HEK293T (cell line): ENCODE measurements at places on chromosomes 1 and 21.

DNA sequence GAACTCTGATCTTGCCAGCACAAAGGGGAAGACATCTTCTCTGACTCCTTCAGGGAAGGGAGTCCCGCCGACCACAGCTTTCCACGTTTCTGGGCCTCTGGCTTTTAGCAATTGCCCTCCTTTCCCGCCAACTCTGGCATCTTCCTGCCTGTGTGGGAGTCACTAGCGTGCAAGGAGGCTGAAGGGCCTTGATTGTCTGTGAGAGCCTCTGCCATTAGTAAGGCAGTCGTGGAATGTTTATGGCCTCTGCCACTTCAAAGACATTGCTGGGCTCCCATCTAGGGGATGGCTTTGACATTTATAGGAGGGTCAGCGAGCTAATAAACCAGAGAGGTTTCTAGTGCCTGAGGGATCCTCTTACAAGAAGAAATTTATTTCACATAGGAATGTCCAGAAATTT, 14.3 kb upstream of the PROK1 start:
- DNase-seq = peak; percentile 67

DNA sequence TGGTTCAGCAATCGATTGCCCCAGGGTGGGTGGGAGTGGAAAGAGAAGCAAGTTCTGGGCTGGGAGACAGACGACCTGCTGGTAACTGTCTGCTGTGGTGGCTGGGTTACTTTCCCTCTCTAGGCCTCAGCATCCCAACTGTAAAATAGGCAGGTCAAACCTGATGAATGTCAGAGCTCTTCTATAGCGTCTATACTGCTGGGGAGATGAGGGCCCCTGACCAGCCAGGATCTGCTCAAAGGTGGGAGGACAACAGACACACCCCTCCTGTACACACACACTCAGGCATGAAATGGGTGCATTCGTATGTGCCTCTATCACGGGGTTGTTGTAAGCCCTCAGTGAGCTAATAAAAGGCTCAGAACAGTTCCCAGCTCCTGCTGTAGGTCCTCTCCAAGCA, 12.7 kb upstream of the EPHB2 start:
- no peak for DNase-seq

- DNase-seq = no peak
Measured at GRCh38 chr1:41698916-41699860, 214.7 kb upstream of the EDN2 start.

- no peak for DNase-seq
Measured at GRCh38 chr1:209989525-209989924, 51.5 kb downstream of the SYT14 start.

DNA sequence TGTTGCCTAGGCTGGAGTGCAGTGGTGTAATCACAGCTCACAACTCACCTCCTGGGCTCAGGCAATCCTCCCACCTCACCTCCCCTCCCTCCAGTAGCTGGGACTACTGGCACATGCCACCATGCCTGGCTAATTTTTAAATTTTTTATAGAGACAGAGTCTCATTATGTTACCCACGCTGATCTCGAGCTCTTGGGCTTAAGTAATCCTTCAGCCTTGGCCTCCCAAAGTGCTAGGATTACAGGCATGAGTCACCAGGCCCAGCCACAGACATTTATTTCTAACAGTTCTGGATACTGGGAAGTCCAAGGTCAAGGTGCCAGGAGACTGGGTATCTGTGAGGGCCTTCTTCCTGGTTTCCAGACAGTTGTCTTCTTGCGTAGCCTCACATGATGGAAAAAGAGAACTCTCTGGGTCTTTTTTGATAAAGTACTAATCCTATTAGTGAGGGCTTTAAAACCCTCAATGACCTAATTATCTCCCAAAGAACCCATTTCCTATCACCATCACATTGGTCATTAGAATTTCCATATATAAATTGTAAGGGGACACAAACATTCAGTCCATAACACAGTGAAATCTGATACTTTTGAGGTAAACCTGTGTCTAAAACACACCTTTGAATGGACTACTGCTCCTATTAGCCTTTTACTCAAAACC, 67.9 kb downstream of the PHACTR4 start:
- DNase-seq = no peak

DNA sequence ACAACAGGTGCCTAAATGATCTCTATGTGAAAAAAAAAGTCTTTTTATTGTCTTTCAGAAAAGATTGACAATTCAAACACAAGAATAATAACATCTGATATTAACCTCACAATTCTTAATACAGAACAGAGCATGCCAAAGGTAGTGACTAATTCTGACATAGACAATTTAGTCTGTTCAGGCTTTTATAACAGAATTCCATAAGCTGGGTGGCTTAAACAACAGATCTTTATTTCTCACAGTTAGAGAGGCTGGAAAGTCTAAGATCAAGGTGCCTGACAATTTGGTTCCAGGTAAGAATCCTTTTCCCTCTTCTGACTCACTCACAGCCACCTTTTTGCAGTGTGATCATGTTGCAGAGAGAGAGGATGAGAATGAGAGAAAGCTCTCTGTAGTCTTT, 27.0 kb downstream of the DPYD start:
- no peak for DNase-seq

DNA sequence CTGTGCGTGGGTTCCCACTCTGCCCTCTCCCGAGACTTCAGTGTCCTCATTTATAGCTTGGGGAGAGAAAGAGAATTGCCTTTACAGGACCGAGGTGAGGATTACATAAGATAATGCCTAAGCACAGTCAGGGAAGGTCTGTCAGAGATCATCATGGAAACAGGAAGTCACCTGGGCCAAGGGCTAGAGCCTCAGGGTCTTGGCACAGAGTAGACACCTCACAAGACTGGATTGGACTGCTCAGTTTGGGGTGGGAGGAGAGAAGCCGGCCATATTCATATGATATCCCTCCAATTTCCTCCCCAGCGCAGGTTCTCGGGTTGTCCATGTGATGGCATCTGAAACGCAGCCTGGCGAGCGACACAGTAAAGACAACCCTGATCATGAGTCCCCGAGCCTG, 3.8 kb downstream of the CNR2 start:
- DNase-seq = no peak

DNA sequence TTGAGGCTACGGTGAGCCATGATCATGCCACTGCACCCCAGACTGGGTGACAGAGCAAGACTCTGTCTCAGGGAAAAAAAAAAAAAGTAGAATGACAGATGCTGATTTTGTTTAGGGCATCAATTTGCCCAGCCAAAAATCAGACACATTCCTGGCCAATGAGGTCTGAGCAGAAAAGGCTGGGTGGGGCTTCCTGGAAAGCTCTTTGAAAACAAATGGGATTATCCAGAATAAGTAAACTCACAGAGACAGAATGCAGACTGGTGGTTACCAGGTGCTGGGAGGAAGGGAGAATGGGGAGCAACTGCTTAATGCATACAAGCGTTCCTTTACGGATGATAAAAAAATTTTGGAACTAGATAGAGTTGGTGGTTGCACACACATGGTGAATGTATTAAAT, 10.1 kb upstream of the CITED4 start:
- no peak for DNase-seq

GRCh38 chr21:35394634-35395369, 345.7 kb upstream of the RUNX1 start:
- DNase-seq = no peak

DNA sequence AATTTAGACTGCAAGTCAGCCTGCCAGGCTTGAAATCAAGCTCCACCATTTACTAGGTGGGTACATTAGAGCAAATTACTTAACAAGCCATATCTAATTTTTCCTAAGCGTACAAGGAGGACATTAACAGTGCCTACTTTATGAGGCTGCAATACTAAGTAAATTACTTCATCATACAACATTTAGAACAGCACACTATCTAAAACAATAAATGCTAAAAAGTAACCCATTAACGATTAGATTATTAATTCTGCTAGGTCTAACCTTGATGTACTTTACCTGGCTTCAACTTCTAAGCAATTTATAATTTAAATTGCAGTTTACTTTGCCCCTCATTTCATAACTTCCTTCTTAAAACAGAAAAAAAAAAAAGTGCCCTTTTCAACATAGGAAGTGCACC, 1155.6 kb upstream of the NCAM2 start:
- DNase-seq = no peak

GRCh38 chr1:216836316-216836715, 113.1 kb upstream of the ESRRG start:
- no peak for DNase-seq

DNA sequence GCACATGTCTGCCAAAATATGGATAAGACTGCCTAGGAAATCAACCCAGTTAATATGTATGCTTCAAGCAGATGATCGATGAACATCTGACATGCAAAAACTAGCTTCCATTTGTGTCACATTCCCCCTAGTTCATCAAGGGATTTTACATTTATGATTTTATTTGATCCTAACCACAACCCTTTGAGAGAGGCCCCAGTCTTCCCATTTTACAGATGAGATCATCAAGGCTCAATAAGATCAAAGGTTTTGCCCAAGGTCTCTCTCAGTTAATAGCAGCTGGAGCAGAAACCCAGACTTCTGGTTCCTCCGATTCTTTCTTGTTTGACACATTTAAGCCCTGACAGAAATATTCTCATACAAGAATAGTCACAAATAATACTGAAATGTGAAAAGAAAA, 107.7 kb upstream of the PPP2R5A start:
- no peak for DNase-seq

DNA sequence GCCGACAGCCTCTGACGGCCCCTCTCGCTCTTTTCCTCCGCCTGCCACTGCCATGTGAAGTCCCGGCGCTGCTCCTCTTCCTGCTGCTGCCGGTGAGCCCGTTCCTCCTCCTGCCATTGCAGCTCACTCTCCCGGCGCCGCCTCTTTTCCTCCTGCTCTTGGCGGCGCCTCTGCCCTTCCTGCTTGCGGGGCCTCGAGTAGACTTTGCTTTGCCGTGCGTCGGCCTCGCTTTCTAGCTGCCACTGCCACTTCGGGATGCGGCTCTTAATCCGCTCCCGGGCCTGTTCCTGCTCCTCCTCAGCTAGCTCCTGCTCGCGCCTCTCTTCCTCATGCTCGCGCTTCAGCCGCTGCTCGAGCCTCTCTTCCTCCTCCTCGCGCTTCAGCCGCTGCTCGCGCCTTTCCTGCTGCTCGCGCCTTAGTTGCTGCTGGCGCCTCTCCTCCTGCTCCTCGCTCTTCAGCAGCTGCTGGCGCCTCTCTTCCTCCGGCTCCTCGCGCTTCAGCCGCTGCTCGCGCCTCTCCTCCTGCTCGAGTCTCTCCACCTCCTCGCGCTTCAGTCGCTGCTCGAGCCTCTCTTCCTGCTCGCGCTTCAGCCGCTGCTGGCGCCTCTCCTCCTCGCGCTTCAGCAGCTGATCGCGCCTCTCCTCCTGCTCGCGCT, 4.3 kb downstream of the TCHH start:
- peak; percentile 34 for DNase-seq
